DMS53 (cell line): ENCODE measurements at places on chromosomes 1 and 21.

GRCh38 chr1:143736562-143736961, 235.2 kb downstream of the FAM72C start:
- no peak for DNase-seq

GRCh38 chr1:20834780-20835179, 47.7 kb upstream of the HP1BP3 start:
- no peak for DNase-seq

- no peak for DNase-seq
These were observed 11.9 kb downstream of the HECTD3 start for GRCh38 chr1:44999232-44999631.

DNA sequence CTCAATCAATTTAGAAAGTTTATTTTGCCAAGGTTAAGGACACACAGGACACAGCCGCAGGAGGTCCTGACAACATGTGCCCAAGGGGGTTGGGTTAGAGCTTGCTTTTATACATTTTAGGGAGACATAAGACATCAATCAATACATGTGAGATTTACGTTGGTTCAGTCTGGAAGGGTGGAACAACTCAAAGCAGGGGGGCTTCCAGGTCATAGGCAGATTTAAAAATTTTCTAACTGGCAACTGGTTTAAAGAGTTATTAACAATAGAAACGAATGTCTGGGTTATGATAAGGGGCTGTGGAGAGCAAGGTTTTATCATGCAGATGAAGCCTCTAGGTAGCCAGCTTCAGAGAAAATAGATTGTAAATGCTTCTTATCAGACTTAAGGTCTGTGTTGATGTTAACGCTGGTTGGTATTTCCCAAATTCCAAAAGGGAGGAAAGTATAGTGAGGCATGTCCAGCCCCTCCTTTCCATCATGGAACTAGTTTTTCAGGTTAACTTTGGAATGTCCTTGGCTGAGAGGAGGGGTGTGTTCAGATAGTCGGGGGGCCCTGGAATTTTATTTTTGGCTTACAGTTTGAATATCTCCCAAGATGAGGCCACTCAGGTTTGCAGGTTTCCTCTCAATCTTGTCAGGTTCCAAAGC, 31.0 kb upstream of the TGFBR3 start:
- no peak for DNase-seq

DNA sequence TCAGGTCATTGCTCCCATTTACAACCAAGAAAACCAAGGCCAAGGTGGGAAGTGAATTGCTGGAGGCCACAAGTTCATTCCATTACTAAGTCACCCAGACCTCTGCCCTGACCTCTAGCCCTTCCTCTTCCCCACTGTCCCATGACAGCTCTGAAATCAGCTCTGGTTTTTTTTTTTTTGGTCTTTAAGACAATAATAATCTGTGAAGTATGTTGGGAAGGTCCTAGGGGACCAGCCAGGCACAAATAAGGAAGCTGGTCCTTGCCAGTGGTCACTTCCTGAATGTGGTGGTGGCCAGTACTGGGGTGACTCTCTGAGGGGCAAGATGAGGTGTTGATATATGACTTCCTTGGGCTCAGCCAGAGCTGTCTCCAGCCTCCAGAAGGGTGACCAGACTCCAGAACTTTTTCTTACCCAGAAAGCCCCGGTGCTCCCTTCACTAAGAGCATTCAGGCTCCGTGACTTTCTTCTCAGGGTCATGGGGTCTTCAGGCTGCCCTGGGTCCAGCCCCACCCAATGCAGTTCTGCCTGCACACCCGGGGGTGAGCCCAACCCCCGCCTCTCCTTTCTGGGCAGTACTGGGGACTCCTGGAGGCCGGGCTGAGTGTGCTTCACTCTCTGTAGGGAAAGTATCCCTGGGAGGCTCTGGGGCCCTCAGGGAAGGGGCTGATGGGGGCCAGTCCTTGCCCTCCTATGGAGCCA, 159.6 kb downstream of the PTPRU start:
- no peak for DNase-seq

GRCh38 chr1:9331558-9332346, 39.1 kb downstream of the SPSB1 start:
- DNase-seq = no peak

- DNase-seq = peak; percentile 14
These were observed 35.1 kb upstream of the LBR start for GRCh38 chr1:225462714-225463574.

GRCh38 chr1:147757015-147757990, 3.1 kb downstream of the GJA5 start:
- peak; percentile 26 for DNase-seq

DNA sequence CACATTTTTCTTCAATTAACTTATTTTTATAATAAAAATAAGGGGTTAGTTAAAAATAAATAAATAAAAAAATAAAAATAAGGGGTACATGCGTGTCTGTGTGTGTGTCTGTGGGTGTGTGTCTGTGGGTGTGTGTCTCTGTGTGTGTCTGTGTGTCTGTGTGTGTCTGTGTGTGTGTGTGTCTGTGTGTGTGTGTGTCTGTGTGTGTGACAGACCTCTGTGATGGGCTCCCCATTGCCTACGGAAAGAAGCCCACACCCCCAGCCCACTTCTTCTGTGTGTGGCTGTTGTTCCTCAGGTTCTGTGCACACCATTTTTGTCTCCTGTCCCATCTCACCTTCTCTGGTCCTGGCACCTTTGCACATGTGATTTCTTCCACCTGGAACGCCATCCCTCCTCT, 9.9 kb downstream of the PHLDA3 start:
- DNase-seq = no peak

- no peak for DNase-seq
These were observed 5.4 kb downstream of the CNTN2 start for GRCh38 chr1:205048382-205048781.

DNA sequence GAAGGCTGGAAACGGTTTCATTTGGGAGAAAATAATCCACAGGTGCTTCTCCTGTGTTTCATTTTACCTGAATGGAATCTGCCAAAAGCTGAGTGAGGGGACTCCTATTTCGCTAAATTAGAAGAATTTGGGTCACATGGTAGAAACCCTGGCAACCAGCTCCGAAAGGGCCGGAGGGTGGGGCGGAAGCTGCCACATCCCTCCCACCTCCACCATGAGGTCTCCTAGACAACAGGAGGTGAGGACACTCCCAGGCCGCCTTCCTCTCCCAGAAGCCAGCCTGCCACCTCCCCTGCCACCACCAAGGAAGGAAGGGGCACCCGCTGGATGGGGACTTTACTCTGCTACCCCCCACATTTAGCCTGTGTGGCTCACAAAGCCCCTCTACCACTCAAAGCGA, 199.9 kb upstream of the ZC3H12A start:
- DNase-seq = no peak
